ENCODE measurements at places on chromosomes 2 and 18.

DNA sequence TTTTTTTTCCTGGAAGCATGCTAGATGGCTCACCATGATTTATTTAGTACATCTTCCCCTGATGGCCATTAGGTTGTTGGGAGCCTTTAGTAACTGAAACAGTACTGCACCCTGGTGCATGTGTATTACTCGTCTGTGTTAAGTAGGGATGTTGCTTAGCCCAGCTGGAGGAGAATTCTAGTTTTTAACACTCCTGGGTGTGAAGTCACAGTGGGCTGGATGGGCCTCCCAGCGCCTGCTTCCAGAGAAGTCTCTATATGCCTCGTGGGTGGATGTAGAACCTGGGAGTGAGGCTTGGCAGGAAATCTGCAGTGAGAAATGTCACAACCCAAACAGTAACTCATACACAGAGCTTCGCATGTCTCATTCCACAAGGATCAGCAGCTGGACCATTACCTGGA is 28.9 kb upstream of the NT5DC4 start:
- DNase-seq = no peak

DNA sequence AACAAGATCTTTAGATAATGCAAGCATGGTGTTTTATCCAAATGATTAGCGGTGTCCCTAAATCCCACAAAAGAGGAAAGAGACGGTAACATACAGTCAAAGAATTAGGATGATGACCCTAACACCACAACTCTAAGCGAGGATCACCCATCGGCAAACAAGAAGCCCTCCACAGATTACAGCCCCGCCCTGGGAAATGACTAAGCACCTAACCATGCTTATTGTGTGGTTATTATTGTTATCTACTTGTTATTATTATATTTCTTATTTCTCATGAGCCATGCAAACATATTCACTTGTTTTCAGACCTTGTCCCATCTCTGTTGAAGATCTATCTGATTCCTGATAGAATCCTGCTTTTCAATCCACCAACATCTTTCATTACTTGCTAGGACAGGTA is 651.3 kb downstream of the NYAP2 start:
- no peak for DNase-seq

DNA sequence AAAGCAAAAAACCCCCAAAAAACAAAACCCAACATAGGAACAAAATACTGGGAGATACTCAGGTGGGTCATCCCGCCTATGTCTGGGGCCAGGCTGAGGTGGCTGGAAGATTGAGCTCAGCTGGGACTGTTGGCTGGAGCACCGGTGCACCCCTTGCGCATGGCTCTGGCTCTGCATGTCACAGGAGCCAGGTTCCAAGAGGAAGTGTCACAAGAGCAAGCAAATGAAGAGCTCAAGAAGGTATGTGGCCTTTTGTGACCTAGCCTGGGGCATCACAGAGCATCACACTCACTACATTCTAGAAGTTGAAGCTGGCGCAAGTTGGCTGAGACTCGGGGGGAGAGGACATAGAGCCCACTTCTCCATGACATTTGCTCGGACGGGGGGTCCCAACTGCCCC is 40.6 kb downstream of the PDCL3 start:
- no peak for DNase-seq

DNA sequence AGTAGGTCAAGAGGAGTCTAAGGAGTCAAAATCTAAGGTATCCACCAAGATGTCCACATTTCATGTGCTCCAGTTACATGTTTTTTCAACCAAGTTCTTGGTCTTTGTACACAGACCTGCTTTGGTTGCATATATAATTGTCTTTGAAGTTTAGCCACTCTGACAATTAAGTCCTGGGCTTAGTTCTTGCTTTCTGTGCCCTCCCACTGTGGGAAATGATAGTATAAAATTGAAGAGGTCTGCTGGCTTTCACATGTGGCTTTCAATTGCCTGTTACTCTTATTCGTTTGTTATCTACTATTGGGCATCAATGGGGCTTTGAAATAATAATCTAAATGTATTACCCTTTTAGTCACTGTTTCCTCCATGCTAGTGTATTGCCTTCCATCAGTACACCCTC is 72.8 kb downstream of the TBR1 start:
- no peak for DNase-seq

- DNase-seq = no peak
These were observed 29.9 kb downstream of the CYP26B1 start for GRCh38 chr2:72117718-72118117.

GRCh38 chr18:61371111-61371510 is 37.9 kb downstream of the CDH20 start:
- DNase-seq = no peak

- DNase-seq = no peak
These were observed 592 bp downstream of the ZNF397 start for GRCh38 chr18:35241448-35241804.

DNA sequence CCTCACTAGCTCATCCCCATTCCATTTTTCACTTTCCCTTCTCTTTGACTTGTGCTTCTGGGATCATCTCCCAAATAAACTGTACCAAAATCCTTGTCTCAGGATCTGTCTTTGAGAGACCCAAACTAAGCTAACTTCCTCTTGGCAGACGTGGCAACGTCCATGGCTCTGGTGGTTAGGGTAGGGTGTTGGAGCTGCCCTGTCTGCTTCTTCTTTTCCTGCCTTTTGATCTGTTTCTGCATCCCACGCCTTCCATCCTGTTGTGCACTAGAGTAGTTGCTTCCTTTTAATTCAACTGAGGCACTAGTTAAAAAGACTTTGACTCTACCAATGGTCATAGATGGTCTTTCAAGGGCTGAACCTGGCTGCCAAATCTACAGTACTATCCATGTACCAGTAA is 5.5 kb upstream of the MAP4K4 start:
- no peak for DNase-seq

GRCh38 chr2:149872638-149873150 is 285.1 kb upstream of the MMADHC start:
- no peak for DNase-seq

DNA sequence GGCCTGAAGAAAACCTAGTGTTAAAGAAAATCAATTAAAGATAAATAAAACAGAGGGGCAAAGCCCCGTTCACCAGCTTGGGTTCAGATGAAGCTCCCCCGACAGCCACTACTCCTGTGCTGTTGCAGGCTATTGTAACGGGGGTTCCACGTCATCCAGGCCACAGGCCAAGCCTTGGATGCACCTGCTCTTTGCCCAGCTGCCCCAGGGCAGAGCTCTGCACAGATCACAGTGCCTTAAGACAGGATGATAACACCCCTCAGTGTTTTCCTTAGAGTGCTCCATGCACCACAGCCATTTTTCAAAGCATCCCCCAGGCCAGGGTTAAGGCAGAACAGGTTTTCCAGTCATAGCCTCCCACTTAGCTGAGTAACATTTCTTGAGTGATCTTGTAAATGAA is 32.0 kb downstream of the FASTKD2 start:
- DNase-seq = no peak

DNA sequence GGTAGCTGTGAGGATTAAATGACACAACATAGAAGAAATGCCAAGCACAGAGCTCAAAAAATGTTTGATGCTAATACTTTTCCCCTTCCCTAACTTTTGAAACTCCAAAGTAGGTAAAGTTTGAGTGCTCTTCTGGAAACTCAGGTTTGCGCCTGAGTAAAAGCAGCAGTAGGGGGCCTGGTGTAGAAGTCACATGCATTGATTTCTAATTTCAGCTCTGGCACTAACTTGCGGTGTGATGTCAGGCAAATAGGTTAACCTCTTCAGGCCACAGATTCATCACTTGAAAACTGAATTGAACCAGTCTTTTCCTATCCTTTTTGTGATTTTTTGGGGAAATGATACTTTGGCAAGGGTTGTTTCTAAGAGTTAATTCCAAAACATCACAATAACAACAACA is 27.2 kb downstream of the LHCGR start:
- no peak for DNase-seq

DNA sequence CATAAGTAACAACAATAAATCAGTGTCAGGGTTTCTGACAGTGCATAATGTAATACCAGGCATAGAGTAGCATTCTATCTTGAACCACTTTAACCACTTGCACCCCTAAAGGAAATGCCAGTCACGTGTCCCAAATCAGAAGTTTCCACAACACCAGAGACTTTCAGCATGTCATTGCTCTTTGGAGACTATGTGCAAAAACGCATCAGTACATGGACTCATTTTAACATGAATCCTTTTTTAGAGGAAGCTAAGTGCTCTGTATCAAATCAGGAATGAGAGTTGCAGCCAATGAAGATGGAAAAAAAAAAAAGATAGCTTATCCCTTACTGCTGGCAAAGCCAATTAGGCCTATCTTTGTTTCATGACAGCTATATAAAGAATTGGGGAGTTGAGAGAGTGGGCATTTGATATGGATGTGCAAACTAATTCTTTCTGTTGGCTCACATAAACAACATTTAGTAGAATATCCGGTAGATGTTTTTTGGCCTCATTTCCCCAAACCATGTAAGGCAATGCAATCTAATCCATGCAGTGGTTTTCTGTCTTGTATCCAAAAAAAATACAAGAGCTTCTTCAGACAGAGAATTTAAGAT is 353.1 kb downstream of the IRS1 start:
- DNase-seq = no peak

GRCh38 chr18:10252952-10253705 is 201.3 kb upstream of the APCDD1 start:
- DNase-seq = peak; percentile 20

DNA sequence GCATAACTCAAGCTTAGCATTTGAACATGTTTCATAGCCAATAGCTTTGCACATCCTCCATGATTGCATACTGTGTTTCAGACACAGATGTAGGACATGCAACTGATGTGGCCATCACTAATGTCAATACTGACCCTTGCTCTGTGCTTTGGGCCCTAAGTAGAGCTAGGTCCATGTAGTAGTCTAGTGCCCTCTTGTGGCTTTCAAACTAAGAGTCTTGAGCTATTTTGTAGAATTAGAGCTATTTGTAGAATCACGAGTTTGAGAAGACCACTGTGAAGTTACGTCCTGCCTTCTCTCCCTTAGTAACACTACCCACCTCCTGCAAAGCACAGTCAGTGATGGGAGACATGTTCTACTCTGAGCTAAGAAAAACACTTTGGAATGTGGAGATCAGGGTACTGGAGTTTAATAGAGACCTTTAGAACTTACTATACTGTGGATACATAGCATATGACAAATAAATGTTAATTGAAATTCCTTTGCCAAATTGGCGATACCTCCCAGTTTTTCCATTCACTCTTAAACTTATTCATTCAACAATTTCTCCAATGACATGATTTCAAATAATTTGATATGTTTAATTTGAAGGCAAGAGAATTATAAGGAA is 306.5 kb upstream of the TNP1 start:
- DNase-seq = peak; percentile 29

DNA sequence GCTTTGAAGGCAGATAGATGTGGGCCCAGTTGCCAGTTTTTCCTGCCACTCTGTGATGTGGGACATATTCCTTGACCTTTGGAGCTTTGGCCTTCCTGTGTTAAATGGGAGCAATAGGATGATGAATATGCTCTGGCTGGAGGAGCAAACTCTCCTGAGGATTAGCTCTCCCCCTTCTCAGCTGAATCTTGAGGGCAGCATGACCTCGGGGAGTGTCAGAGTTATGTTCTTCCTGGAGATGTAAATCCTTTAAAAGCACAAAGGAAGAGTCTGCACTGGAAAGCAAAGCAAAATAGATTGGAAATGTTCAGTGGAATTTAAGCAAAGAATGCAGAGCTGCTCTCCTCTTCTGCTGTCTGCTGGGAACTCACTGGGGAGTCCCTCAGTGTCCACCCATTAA is 160.1 kb downstream of the ALK start:
- DNase-seq = no peak

GRCh38 chr2:198186257-198186656 is 381.9 kb downstream of the PLCL1 start:
- DNase-seq = no peak

DNA sequence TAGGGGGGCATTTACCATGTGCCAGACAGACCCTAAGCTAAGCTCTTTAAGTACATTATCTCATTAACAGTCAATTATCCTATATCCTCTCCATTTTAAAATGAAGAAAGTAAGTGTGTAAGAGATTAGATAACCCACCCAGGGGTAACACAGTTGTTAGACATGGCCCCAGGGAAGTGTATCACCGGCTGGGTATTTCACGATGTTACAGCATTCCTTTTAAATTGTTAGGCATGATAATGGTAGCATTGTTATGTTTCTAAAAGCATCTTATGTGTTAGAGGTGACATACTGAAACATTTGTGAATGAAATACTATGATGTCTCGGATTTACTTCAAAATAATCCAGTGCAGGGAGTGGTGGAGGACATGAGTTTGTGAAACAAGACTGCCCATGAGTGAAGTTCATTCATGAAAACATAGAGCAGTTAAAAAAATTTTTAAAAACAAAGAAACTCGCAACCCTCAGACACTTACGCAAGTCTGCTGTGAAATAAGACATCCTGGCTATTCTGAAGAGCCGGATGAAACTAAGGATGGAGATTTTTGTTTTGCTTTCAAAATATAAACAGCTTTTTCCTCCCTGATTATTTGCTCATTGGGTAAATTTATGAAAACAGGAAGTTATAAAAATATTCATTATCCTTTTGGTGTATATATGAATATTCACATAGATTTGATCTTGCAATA is 54.9 kb downstream of the IL1RL2 start:
- DNase-seq = no peak

GRCh38 chr2:112724591-112725525 is 4.0 kb downstream of the NT5DC4 start:
- DNase-seq = peak; percentile 39

GRCh38 chr18:45938488-45938935 is 28.6 kb downstream of the EPG5 start:
- DNase-seq = no peak

DNA sequence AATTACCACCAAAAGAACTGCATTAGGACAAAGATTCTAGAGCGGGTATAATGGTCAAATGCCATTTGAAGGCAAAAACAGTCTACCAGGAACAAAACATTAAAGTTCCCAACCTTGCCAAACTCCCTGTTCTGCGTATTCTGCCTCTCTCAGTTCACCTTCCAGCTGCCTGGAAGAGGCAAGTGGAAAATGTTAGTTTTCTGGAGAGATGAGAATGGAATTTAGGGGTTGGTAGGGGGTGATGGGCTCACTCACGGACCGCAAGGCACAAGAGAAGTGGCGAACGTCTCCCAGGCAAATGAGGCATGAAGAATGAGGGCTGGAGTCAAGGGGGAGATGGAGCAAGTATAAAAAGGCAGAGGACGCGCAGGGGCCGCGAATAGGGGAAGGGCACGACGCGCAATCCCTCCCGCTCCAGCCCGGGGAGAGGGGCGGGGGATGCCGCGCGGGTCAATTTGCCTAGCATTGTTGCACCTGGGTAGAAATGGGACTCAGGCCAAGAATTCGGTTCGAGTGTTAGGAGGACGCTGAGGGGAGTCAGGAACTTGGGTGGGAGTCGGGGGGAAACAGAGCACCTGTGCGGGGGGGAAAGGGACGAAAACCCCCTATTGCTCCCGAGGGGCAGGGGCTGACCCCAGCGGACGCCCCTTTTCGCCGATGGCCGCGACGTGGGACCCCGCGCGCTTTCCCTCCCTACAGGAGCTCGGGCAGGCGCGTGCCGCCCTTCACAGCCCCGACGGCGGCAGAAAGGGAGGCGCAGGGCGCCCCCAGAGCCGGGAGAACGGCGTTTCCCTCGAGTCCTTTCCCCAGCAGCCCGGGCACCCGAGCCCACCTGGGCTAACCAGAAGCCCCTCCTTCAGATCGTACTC is 573 bp downstream of the PAIP2B start:
- peak; percentile 93 for DNase-seq

Measured in RPMI8226 (cell line).